ENCODE measurements at places on chromosomes 11 and 22. TPM values are rescaled to one million over a fixed set of nuclear protein-coding genes. Genes with fewer than 3 reads are reported as not detected.

DNA sequence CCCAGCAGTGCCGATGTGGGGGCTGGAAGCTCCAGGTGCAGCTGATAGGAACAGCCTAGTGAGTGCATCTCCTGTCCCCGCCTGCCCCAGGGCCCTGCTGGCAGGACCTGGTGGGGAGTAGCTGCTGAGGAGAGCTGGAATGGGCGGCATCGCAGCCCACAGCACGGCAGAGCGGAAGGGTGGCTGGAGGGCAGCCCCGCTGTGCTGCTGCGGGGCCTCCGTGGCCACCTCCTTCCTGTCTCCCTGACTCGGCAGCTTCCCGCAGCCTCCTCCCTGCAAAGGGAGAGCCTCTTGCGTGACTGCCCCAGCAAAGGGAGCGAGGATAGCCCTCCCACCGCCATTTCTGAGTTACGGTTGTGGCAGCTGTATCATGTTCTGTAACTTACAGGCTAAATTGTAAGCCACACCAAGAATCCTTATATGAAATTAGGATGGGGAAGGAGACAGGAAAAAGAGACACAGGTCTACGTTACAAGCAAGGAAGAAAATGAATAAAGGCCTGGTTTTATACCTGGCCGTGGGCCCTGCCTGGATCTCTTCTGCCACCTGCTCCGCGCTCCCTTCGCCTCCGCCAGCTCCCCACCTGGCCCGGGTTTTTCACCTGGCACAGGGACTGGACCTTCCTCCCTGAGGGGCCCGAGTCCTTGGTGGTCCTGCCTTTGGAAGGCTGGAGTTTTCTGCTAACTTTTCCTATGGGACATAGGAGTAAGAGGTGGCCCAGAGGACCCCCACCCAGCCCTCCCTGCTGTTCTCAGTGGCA, 10.0 kb downstream of the TPCN2 start:
- no peak for DNase-seq

- no peak for DNase-seq
Measured at GRCh38 chr11:113710989-113711388, 4.9 kb upstream of the TMPRSS5 start.

DNA sequence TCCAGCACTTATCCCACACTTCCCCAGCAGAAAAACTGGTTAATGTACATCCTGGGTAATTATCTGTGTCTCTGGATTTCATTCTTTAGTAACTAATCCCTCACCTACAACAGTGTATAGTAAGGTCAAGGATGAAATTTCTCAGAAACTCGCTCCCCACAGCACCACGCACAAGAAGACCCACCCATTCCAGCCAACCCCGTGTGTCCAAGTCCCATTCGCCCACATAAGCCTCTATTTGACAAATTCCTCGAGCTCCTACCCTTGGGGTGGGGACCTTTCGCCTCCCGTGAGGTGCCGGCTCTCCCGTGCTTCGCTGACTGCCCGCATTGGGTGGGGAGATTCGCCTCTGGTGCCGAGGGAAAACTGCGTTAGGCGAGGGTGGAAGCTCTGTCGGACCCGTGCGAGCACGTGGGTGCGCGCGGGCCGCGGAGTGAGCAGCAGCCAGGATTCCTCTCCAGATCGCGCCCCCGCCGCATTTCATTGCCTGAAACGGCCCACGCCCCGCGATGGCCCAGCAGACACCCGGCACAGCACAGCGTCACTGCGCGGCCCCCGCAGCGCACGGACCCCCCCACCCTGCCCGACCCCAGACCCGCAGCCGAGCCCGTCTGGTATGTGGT, 866 bp downstream of the EXPH5 start:
- DNase-seq: peak; percentile 74

GRCh38 chr22:35835998-35836691, 118.5 kb downstream of the APOL5 start:
- DNase-seq: peak; percentile 43

DNA sequence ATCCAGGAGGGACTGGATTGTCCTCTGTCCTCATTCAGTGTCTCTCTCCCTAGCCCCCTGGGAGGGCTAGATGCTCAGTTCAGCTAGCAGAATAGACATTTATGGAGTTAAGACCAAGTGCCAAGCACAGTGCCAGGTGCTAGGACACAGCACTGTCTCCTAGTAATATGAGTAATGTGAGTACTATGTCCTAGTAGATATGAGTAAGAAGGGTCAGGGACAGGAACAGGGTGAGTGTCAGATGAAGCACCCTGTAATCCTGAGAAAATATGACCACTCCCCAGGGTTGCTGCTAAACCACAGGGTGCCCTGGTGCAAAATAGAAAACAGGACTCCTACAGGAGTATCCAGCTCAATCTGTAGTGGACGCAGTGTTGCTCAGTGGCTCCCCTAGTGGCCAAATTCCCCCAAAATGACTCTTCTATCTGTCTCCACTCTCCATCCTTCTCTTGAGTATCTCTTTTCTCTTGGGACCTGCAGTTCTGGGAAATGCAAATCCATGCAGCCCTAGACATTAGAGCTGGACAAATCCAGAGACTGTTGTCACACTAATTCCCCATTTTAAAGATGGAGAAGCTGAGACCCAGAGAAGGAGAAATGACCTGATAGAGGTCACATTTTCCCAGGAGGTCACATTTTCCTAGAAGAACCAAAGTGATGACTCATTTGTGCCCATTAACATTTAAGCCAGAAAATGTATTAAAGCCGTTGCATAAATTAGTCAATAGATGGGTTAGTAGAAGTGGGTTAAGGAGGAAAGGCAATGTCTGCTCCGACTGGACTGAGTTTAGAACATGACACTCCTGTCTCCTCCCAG, 214.3 kb downstream of the NXPE2 start:
- no peak for DNase-seq

DNA sequence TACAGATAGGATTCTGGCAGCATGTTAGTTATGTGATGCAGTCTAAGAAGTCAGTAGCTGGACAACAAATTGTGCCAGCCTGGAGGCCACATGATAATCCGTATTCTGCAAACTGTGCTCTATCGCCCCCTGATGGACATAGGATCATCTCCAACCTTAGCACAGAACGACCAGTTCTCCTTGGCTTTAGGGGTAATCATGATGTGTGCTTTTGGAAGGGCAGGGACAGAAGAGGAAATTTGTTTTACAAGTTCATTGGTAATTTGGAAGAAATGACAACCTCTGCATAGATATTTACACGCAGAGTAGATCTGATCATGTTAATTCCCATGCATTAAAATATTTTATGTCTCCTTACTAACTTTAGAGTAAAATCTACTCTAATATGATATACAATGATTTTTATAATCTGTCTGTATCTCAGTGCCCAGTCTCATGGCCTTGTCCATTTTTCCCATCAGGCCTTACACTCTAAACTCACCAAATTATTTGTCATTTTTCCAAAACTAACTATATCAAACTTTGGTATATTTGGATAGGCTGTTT, 12.1 kb downstream of the OR10D3 start:
- DNase-seq: peak; percentile 39

- DNase-seq: peak; percentile 50
Measured at GRCh38 chr11:35237351-35237750, 98.4 kb downstream of the CD44 start.

- DNase-seq: no peak
Measured at GRCh38 chr11:62934496-62934785, 13.3 kb upstream of the CHRM1 start.

DNA sequence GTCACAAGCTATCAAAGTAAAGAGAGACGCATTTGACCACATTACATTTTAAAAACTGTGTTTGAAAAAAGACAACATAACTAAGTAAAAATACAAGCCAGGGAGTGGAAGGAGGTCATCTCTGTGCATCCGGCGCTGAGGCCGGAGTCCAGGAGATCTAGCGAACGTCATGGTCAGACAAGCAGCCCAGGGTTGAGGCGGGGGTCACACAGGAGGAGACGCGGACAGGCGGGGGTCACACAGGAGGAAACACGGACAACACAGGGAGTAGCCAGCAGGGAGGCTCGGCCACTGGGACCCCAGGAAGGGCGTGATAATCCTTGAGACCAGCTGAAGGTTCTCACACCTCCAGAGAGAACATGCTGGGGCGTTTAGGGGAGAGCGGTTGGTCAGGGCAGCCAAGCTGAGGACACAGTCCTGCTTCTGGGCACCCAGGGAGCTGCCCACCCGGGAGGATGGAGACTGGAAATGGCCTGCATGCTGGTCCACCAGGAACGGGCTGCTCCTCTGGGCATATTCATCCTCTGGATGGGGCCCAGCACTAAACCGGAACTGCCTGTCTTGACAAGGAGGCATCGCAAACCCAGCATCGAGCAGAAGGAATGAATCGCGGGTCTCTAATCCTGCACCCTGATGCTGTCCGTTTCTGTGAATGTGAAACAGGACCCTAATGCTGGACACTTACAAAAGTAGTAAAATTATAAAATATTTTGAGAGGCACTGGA, 40.9 kb upstream of the MUC5AC start:
- no peak for DNase-seq

DNA sequence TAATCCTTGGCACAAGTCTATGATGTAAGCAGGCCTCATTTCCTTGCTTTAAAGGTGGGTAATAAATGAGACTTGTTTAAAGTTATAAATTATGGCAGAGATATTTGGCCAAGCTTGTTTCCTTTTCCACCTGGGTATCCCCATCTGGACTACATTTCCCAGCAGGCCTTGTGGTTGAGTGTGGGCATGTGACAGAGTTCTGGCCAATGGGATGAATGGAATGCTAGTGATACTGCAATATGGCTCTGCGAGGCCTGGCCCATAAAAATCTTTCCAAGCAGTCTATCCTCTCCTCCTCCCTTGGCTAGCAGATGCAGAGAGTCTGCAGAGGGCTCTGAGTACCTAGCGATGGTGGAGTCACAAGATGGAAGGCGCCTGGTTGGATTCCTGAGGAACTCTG, 102.5 kb downstream of the TIMP3 start:
- DNase-seq: peak; percentile 74

DNA sequence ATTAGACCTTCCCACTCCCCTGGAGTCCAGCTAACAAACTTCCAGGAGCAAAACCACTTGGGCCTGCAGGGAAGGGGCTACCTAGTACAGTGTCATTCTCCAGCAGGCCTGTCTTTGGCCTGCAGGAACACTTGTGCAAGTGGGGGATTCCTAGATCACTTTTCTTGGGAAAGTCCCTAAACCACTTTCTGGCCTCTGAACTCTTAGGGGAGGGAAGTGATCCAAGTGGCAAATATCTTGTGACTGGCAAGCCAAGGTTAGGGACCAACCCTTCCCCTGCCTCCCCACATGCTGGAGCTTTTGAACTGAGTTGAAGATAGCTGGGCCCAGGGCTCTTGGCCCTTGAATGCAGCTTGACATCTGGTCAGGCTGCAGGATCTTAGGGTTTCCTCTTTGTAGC, 17.2 kb downstream of the PPFIBP2 start:
- DNase-seq: no peak

GRCh38 chr11:37506531-37506930, 908.5 kb upstream of the RAG2 start:
- DNase-seq: no peak

GRCh38 chr11:62542750-62543567, 3.6 kb downstream of the AHNAK start:
- DNase-seq: peak; percentile 93

ARFGAP3 gene
- polyA plus RNA-seq: 23.2 TPM

OR51I1 gene
- polyA plus RNA-seq: not detected

CNTF gene
- polyA plus RNA-seq: 0.92 TPM

YDJC gene
- 23.8 TPM for polyA plus RNA-seq

TSSK2 gene
- 0.08 TPM for polyA plus RNA-seq

NAA40 gene
- polyA plus RNA-seq: 5.8 TPM

F2 gene
- polyA plus RNA-seq: 0.19 TPM

All from stomach (tissue), 19 donors.